ENCODE measurements at places on chromosomes 5 and 9.
A peak's percentile ranks its signal among the peaks of the same experiment; 100 is the strongest.

GRCh38 chr5:82975812-82976211 is 101.4 kb downstream of the TMEM167A start:
- peak; percentile 37 for DNase-seq

GRCh38 chr5:38468978-38469706 is 87.3 kb downstream of the LIFR start:
- DNase-seq: no peak

DNA sequence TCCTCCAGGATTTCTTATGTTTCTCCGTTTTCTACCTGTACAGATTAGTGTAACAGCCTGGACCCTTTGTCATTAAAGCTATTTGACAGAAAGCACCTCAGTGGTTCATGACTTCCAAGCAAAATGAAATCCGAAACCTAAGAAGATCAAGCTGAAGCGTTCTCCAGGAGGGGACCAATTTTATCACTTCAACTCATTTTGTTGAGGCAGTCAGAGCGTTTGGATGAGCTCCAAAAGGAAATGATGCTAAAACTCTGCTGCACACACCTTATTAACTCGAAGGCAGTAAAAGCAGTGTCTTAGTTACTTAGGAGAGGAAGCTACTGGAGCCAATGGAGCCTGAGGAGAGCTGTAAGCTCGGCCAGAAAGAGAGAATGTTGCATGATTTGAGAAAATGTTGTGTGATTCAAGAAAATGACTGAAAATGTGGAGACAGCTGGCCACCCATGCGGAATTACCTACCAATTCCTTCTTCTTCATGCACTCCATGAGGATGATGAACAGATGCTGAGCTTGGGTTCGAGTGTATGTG is 346.7 kb upstream of the KLF9 start:
- DNase-seq: no peak

DNA sequence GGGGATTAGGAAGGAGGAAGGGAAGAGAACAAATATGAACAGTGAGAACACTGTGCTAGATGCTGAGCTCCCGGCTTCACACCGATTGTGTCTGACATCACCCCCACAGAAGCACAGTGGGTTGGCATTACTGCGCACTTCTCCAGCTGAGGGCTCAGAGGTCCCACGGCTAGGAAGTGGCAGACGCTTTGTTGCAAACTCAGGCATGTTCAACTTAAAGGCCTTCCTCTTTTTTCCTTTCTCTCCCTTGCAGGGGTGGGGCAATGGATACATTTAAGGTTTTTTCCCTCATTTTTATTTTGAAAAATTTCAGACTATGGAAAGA is 15.5 kb upstream of the SHB start:
- DNase-seq: no peak

DNA sequence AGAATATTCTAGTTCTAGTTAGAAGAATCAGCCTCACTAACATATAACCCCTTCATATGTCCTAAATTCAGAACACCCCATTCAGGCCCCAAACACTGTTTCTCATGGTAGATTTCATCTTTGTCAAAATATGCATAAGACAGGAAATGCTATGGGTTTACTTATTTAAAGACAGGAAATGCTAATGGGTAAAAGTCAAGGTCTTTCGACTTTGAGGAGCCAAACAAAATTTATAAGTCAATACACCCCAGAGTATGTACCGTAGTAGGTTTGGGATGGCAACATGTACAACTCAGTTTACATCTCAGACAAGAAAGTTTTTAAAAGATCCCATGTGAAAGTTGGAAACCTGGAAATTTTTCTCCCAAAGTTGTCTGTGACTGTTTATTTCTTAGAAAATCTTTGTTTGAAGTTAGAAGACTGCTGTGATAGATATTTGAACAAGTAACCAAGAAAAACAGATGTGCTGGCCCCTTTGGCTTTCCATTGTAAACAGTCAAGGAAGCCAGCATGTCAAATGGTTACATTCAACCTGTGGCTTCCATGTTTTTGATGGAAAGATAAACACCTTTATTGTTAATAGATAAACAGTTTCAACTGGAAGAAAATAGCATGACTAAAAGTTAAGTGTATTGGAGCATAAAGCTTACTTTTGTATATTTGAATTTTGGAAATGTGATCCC is 102.2 kb downstream of the INIP start:
- DNase-seq: no peak

- no peak for DNase-seq
Observed at GRCh38 chr9:70043689-70044489, at the start of gene MAMDC2. Gene MAMDC2 (plus strand): TSS chr9:70043848. CDS start chr9:70044198, 350 bp downstream.

DNA sequence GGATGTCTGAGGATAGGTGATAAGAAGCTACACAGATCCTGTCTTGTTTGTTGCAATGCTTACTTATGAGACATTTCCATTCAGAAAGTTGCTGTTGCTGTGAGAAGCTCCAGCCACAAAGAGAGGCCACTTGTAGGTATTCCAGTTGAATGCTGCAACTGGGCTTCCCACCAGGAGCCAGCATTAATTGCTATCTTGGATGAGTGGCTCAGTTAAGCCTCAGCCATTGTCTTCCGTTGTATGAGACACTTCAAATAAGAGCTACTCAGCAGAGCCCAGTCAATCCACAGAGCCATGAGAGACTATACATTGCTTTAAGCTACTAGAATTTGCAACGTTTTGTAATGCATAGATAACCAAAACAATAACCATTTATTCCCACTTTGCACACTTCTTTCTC is 104.3 kb upstream of the ARRDC3 start:
- no peak for DNase-seq

DNA sequence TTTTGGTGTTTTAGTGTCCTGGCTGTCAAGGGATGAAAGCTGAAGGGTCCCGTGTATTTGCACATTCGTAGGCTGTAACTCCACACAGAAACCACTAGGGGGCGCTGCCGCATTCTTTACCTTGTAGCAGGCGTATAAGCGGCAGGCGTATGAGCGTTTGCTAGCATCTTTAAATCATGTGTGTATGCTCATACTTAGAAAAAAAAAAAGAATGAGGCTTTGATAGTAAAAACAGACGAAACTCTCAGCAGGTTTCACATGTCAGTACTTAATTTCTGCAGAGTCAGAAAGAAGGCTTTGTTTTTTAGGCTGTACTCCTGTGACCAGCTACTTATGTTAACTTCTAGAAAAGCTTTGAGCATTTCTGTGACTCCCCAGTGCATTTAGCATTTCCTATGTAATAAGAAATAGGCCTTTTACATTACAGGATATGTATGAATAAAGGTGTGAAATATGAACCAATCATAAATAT is 218.8 kb upstream of the ADAMTSL1 start:
- peak; percentile 67 for DNase-seq

- no peak for DNase-seq
Observed at GRCh38 chr5:21910731-21911130, 942.4 kb downstream of the CDH12 start.

GRCh38 chr5:144177548-144177947 is 6.9 kb downstream of the KCTD16 start:
- DNase-seq: no peak

- no peak for DNase-seq
Observed at GRCh38 chr5:997711-998110, 10.9 kb upstream of the NKD2 start.

DNA sequence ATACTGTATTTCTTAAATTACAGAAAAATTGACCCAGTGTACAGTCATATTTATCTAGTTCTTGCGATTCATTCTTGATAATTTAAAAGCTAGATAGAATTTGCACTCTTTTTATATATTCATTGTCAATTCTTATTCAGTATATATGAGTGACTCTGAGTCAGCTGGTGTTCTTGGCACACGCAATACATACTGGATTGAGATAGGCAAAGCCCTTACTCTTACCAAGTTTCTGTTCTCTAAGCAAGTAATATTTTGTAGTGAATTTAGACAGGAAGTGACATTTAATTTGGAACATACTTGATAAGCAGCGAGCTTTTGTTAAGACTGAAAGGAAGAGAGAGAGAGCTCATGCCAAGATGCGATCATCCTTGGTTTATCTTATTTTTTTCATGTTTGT is 57.7 kb downstream of the GPBP1 start:
- no peak for DNase-seq

DNA sequence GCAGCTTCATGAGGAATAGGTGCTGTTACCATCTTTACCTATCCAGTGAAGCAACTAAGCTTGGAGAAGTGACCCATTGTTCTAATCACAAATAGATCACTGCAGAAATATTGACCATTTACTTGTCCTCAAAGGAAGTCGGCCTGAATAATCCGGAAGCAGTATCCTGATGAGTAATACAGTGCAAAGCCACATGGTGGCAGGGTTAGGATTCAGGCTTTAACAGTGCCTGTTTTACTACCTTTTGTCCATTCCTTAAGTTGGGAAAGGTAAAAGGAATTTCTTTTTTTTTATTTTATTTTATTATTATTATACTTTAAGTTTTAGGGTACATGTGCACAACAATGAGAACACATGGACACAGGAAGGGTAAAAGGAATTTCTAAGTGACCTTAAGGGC is 336.3 kb downstream of the KDM4C start:
- DNase-seq: peak; percentile 15

DNA sequence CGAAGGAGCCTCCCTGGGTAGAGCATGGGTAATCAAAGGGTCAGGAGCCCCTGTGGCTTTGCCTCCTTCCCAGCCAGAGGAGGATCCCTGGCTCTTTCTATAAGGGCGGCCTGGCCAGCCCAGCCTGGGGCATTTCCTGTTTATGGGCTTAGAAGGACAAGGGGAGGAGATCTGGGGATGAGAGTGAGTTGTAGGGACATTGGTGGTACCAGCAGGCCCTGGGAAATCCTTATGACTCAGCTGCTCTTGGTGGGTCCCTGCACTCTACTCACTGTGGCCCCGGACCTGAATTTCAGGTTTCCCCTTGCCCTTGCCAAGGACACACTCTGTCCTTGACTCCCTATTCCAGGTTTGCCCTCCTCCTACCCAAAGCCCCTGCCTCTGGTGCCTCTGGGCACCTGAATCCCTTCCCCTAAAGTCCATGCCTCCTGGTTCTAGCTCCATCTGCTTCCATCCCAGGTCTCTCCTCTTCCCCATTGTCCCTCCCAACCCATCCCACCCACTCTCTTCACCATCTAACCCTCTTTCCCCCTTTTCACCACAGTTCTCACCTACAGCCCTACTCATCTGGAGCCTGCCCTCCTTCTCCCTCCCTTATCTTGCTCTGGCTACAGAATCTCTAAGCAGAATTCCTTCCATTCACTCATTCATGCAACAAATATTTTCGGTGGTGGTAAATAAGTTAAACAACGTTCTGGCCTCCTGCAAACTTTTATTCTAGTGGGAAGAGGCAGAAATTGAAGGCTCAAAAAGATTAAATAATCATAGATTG is 34.9 kb downstream of the PCDH1 start:
- DNase-seq: no peak

DNA sequence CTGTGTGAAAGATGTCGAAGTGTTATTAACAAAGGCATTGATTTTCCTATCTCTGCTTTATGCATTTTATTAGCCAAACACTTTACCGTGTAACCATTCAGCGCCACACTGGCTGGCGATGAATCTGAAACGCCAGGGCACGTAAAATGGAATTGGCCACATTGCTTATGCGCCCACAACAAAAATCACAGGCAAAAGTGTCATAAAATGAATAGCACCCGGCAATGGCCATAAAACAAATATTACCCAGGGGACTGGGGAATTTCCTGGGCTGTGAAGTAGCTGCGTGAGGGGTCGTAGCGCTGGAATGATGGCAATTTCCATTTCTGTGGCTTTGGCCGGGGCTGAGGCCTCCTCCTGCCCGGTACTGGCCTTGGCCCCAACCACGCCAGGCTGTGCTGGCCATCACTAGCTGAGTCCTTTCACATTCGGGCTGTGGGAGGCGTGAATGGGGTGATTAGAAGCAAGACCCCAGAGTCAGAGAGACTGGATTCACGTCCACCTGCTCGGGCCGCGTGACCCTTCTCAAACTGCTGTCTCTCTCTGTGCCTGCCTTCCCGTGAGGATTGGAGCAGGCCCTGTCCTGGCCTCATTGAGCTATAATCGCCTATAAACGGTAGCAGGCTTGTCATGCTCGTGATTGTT is 254.5 kb downstream of the PBX3 start:
- DNase-seq: no peak

- DNase-seq: no peak
Observed at GRCh38 chr5:8870959-8871355, 674.9 kb downstream of the SEMA5A start.

GRCh38 chr5:156914371-156914737 is 48.7 kb downstream of the TIMD4 start:
- no peak for DNase-seq

DNA sequence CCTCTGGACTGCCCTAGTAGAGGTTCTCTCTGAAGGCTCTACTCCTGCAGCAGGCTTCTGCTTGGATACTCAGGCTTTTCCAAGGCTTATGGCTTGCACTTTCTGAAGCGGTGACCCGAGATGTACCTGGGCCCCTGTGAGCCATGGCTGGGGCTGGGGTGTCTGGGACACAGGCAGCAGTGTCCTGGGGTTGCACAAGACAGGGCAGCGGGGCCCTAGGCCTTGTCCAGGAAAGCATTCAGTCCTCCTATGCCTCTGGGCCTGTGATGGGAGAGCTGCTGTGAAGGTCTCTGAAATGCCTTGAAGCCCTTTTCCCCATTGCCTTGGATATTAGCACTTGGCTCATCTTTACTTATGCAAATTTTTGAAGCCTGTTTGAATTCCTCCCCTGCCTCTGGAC is 192.2 kb downstream of the YTHDC2 start:
- no peak for DNase-seq

DNA sequence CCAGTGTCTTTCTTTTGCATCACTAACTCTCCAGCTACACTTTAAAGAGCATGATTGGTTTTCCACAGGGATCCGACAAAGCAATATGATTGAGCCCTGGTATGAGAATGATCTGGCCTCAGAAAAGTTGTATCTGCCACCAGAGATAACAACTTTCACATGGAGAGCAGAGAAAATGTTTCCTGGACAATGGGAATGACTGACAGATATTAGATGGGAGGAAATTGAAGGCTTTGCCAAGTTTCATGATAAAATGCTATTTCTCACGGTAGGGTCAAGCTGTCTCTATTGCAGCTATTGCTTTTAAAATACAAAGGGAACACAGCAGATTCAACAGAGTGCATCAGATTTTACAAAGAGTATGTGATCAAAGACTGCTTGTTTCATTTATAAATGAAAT is 56.4 kb upstream of the GLIS3 start:
- no peak for DNase-seq

GRCh38 chr9:135336722-135337527 is 142.7 kb upstream of the PPP1R26 start:
- no peak for DNase-seq

DNA sequence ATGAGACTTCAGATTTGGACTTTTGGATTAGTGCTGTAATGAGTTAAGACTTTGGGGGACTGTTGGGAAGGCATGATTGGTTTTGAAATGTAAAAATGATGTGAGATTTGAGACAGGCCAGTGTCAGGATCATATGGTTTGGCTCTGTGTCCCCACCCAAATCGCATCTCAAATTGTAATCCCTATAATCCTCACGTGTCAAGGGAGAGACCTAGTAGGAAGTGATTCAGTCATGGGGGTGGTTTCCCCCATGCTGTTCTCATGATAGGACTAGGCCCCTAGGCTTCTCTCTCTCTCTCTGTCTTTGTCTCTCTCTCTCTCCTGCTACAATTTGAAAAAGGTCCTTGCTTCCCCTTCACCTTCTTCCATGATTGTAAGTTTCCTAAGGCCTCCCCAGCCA is 473.3 kb upstream of the CD180 start:
- DNase-seq: no peak

GRCh38 chr5:40605295-40605958 is 74.3 kb upstream of the PTGER4 start:
- no peak for DNase-seq

- no peak for DNase-seq
Observed at GRCh38 chr5:169356181-169356580, 55.2 kb upstream of the SLIT3 start.

All from HepG2 (cell line).